Skin of body (tissue), 3 donors: ENCODE measurements at places on chromosomes 7 and 10. TPM values are rescaled to one million over a fixed set of nuclear protein-coding genes. Genes with fewer than 3 reads are reported as not detected.

DNA sequence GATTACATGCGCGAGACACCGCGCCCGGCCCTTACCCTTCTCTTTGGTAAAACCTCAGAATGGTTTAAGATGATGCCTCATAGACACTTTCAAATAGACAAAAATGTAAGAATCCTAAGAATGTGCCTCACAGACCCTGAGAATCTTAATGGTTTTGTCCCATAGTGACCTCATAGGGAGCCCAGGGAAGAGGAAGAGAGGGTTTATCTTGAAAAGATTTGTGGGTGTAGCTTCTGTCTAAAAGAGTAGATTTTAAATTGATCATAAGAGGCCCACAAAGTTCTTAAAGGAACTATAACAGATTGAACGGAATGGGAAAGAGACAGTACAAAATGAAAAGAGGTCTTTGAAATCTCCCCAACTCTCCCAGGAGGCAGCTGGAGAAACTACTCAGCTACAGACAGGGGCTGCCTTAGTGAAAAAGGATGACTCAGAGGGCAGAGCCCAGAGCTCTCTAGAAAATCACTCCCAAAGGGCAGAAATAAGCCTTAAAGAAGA, 220.6 kb downstream of the ADRA2A start:
- peak; percentile 12 for DNase-seq

Gene NKX1-2
- 0.20 TPM for total RNA-seq

Gene PALD1
- 8.6 TPM for total RNA-seq

Gene HOXA2
- total RNA-seq, result 0.89 TPM

DNA sequence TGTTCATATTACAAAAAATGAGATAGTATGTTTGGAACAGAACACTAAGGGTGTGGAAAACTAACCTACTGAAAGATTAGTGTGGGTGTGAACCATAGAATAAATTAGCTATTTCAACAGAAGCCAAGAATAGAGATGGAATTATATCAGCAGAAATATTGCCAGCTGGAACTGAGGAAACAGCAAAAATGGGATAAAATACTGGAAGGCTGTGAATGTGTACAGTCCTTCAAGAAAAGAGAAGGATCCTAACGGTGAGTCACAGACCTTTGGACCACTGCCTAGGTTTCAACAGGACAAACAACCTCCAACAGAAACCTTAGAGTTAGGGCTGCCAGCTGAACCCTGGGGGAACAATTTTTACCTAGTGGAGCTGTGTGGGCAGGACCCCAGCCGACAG, 395.0 kb downstream of the ZWINT start:
- DNase-seq, result no peak

DNA sequence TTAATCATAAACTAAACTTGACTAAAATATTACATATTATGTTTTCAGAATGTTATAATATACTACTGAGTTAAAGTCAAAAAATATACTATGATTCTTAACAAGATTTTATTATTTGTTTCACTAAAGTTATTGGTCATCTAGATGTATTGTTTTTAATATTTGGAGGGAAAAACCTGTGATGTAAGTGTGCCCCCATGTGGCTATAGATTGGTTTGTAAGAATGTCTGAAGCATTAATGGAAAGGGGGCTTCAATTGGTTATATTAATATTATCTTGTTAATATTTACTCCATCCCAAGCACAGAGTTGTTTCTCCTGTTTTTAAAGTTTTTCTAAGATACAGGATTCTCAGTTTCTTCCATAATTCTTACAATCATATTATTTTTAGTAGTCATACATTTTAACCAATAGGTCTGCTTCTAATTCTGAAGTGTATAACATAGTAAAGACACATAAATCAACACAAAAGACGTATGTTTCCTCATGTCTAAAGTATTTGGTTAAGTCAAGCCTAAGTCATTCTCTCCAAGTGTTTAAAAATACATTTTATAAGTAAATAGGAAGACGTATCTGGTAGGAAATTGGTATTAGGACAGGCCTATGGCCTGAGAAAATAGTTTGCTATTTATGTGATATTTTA, 58.0 kb downstream of the GNAT3 start:
- DNase-seq, result peak; percentile 18

- no peak for DNase-seq
Measured at GRCh38 chr10:106898446-106898845, 266.1 kb downstream of the SORCS1 start.

GRCh38 chr7:12653110-12653509, 34.3 kb upstream of the ARL4A start:
- no peak for DNase-seq

Gene KLF14
- 0.89 TPM for total RNA-seq

- DNase-seq, result peak; percentile 32
Measured at GRCh38 chr7:25726781-25727311, 425.2 kb upstream of the NFE2L3 start.

GRCh38 chr7:84162584-84162983, 32.0 kb downstream of the SEMA3A start:
- DNase-seq, result no peak

DNA sequence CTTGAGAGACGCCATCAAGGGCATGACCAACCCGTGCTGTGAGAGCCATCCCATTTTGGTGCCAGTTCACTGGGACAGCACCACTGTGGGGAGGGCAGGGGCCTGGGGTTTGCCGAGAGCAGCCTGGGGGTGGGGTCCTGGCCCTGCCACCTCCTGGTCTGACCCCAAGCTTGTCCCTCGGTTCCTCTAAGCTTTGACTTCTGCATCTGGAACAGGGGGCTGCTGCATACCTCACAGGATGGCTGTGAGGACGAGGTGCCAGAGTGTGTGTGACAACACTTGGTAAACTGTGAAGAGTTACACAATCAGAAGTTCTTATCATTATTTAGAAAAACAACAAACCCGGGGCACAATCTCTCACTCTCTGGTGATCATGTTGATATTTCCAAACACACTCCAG, 89.9 kb downstream of the CRTAC1 start:
- DNase-seq, result no peak

Gene BICC1
- 30.3 TPM for total RNA-seq

GRCh38 chr7:113199841-113200240, 81.5 kb upstream of the SMIM30 start:
- no peak for DNase-seq

Gene GNG11
- total RNA-seq, result 19.0 TPM

Gene GDF2
- not detected for total RNA-seq

DNA sequence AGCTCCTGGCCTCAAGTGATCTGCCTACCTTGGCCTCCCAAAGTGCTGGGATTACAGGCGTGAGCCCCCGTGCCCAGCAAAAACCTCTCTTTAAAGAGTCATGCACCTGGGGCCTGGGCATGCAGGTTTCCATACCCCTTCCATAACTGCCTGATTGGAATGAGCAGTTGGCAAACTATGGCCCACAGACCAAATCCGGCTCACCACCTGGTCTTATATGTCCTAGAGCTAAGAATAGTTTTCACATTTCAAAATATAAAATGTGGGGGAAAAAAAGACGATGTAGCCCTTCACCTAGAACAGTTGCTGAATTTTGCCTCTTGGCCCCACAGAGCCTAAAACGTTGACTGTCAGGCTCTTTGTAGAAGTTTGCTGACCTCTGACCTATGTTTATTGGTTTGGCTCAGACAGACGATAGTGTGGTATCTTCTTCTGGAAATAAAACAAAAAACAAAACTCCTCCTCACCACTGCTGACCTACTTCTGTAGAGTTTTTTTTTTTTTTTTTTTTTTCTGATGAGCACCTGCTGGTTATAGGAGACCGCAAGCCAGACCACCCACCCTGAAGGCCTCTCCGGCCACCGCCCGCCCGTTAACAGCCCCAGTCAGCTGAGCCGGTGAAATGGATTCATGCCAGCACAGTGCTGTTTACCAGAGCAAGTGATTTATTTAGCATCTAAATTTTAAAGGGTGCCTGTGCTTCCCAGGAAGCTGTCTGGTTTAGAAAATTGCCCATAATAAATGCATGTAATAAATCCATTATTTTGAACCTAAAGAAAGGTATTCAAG, 33.5 kb upstream of the SFRP5 start:
- DNase-seq, result no peak

DNA sequence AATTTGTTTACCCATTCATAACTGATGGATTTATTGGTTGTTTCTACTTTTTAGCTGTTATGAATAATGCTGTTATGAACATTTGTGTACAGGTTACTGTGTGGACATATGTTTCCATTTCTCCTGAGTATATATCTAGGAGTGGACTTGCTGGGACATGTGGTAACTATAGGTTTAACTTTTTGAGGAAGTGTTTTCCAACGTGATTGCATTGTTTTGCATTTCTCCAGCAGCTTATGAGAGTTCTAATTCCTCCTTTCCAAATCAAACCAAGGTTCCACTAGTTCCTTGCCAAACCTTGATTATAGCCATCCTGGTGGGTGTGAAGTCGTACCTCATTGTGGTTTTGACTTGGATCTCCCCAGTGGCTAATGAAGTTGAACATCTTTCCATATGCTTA, 2.6 kb upstream of the PRF1 start:
- no peak for DNase-seq

DNA sequence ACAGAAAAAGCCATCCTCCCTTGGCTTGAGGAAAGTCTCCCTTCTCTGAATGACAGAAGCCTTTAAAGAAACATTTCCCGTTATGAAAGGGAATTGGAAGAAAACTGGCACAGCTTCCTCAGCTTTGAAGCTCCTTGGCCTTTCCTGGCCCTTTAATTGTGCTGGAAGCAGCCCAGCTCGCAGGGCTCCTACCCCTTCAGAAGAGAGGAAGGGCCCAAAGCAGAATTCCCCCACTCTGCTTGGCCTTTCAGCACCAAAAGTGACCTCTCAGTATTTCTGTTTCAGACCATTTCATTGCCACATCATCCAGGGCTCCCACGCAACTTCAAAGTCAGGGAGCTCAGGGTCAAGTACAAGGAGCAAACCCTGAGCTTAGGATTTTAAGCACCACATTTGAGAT, 4.2 kb downstream of the AFAP1L2 start:
- no peak for DNase-seq

Gene FEZF1
- not detected for total RNA-seq

Gene INHBA
- 6.5 TPM for total RNA-seq

- DNase-seq, result no peak
Measured at GRCh38 chr10:61409157-61409556, 44.0 kb downstream of the TMEM26 start.

DNA sequence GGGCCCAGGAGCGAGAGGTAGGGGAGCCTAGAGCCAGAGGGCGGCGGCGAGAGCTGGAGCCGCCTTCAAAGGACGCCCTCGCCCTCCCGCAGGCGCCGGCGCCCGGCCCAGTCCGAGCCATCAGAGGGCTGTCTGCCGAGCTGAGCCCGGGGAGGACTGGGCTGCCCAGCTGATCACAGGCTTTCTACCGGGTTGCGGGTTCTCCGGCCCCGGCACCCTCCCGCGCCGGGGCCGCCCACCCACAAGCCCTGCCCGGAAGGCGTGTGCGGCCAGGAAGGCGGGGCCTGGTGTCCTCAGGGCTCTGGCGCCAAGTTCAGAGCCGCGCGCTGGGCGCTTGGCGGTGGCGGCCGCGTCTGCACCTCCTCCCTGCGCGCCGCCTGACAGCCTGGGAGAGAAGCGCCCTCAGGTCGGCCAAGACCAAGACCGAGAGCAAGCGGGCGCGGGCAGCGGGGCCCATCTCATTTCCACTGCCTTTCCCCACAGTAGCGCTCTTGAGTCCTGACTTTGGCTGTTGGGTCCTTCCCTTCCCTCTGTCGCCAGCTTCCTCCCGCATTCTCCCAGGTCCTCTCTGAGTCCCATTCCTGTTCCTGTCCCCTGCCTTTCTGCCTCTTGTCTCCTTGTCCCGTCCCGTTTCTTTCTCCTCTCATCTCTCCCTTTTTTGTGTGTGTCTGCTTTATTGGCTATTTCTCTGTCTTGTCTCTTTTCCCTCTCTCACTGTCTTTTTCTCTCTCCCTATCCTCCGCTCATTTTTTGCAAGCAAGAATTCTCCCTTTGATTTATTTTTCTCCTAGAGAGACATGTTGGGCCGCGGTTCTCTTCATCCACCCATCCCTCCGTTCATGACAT, 60.6 kb upstream of the MSMB start:
- no peak for DNase-seq

DNA sequence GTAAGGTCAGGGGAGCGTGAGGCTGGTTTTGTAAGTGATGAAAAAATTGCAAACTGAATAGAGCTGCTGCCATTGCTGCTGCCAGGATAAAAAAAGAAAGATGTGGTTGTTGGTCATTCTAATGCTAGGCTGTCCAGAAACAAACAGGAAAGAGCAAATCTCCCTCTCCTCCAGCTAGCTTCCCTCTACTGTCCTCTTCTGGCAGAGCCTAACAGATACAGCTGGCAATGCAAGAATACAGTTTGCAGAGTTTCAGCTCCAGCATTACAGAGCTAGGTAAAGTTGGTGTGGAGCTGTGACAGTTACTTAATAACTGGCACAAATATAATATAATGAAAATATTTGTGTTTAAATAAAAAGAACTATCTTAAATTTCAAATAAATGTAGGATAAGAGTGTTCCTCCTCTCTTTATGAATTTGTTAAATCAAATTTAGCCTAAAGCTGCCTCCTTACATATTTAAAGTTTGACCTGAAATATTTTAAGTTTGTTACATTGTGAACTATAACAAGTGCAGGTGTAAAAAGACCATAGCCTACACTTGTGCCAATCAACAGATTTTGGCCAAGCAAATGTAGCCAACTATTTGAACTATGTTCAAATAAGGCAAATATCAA, 407.7 kb downstream of the SH2D4B start:
- no peak for DNase-seq

GRCh38 chr10:11238893-11239292, 221.2 kb downstream of the CELF2 start:
- no peak for DNase-seq

Gene SLC26A3
- not detected for total RNA-seq

Gene HYAL4
- total RNA-seq, result not detected

DNA sequence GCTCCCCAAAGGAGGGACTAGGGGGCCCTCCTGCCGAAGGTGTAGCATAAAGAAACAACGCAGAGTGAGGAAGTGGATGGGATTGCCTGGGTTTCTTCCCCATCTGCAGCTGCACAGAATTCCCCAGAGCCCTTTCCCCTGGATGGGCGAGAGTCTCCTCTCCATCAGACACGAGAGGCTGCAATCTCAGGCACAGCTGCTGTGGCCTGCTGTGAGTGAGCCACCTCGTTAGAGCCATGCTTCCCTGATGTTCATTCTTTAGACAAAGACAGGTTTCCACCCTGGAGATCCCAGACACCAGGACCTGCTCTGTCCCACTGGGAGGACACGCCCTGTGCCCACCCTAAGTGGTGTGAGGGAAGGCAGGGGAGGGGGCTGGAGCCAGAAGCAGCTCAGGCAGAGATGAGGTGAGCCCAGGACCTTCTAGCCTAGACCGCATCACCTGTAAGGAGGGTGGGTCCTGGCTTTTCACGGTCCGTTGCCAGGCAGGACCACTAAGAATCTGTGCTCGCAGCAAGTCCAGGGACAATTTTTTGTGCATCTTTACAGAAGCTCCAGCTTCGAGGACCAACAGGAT, 268.6 kb upstream of the TCERG1L start:
- no peak for DNase-seq

Gene SRRM3
- total RNA-seq, result 0.99 TPM

GRCh38 chr7:36880108-36880507, 155.8 kb upstream of the AOAH start:
- no peak for DNase-seq

Gene GCK
- total RNA-seq, result 0.79 TPM

Gene DMBT1
- 0.10 TPM for total RNA-seq
